ENCODE measurements at places on chromosomes 7 and 10.

DNA sequence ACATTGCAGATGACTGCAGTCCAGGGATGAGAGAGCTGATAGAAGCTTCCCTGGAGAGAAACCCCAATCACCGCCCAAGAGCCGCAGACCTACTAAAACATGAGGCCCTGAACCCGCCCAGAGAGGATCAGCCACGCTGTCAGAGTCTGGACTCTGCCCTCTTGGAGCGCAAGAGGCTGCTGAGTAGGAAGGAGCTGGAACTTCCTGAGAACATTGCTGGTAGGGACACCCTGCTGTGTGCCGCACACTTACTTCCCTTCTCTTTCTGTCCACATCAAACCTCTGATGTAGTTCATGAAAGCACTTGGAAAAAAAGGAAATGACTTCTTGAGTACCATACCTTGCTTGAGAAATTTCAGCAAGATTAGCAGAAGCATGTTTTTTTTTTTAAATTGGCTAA, 25.3 kb downstream of the MAP3K8 start:
- no peak for DNase-seq

- DNase-seq = no peak
Observed at GRCh38 chr7:73856941-73857340, 4.0 kb upstream of the TMEM270 start.

GRCh38 chr7:128167791-128168666, 73.0 kb upstream of the LEP start:
- no peak for DNase-seq

DNA sequence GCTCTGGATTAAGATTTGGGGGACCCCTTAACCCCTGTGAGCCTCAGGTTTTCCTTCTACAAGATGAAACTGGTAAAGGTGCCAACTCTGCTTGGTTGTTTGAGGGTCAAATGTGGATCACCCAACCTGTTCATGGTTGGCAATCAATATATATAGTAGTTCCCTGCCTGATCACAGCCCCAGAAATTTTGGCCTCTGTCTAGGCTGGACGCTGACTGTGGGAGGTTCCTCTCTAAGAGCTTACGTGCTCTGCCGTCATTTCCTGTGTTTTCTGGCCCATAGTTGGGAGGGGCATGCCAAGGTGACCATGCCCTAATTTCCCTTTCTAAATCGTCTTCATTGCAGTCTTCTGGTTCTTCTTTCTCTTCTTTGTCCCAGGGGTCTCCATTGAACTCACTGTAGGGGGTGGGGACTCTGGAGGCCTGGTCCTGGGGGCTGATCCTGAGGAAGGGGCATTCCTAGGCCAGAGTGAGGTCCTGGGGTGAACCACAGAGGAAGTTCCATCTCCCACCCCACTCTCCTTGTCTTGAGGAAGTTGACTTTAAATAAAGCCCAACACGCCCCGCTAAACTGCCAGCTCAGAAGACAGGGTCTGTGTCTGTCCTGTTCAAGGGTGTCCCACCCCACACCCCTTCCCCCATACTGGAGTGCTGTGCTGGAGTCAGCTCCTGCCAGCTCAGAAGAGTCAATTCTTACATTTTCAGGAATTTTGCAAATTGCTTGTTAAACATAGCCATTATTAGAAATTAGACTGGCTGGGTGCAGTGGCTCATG, 98.9 kb upstream of the SDK1 start:
- no peak for DNase-seq

GRCh38 chr10:110074758-110075671, 67.2 kb downstream of the ADD3 start:
- DNase-seq = no peak

DNA sequence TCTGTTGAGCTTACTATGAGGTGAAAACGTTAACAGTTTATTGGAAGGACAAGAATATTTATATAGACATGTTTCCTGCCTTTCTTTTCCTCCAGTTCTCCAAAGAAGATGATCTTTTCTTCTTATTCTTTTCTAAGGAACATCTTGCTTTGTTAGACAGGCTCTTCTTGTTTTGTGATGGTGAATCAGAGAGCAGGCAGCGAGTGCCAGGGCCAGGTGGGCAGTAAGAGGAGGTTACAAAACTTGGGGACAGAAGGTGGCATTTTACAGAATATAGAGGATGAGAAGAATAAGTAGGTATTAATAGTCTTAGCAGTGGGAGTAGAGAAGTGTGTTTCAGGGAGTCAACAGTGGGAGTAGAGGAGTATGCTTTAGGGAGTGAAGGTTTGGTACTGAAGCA, 223.6 kb downstream of the ARL4A start:
- no peak for DNase-seq

DNA sequence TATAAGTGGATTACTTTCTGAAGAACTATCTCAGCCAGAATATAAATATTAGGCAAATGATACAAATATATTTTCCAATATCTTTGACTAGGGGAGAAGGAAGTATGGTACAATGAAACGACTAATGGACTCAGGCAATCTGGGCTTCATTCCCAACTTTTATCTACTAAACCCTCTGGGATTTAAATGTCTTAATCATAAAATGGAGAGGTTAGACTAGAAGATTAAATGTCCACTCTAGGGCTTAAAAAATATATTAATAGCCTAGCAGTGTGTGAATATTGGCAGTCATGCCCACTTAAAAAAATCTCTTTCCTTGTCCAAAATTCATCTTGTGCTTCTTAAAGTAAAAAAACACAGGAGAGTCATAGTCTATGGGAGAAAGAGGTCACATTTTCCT, 98.3 kb downstream of the CTTNBP2 start:
- DNase-seq = no peak

- no peak for DNase-seq
Observed at GRCh38 chr7:46283852-46284251, 362.8 kb upstream of the IGFBP3 start.

DNA sequence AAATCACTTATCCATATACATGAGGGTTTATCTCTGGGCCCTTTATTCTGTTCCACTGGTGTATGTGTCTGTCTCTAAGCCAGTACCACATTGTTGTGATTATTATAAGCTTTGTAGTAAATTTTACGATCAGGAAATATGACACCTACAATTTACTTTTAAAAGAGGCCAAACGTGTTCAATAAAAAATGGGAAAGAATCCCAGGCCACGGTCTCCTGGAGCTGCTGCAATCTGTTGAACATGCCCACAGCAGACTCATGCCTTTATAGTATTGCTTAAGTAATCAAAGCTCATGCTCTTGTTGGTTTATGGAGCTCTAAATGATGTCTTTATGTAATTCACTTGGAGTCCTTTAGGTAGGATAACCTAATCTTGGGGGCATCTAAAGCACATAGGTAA, 273.0 kb downstream of the ZMYND11 start:
- DNase-seq = no peak

- DNase-seq = no peak
Observed at GRCh38 chr10:63583909-63584724, 62.9 kb downstream of the REEP3 start.

GRCh38 chr7:15315678-15316077, 246.1 kb downstream of the AGMO start:
- no peak for DNase-seq

All from right lobe of liver (tissue), 6 donors.